ENCODE measurements at places on chromosomes 1 and 21.

- peak; percentile 70 for DNase-seq
Measured at GRCh38 chr1:153946622-153947241, at the start of gene DENND4B. DENND4B (minus strand) TSS chr1:153946718; CDS start chr1:153944374, 2,344 bp downstream.

DNA sequence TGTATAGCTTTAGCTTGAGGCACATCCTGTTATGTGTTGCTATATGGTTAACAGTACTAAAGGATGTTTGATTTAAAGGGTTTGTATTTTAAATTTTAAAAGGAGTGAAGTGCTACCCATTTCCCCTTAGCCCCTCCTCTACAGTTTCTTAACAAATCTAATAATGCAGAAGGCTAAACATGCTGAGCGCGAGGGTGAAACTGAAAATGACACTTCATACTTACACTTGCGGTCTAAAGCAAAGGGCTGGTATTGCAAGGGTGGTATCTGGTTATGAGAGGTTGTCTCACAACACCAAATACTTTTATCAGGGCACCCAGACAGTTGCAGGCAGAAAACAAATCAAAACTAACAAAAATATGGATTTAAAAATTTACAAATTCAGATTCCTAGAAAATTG, 172.3 kb downstream of the SIPA1L2 start:
- DNase-seq = no peak

DNA sequence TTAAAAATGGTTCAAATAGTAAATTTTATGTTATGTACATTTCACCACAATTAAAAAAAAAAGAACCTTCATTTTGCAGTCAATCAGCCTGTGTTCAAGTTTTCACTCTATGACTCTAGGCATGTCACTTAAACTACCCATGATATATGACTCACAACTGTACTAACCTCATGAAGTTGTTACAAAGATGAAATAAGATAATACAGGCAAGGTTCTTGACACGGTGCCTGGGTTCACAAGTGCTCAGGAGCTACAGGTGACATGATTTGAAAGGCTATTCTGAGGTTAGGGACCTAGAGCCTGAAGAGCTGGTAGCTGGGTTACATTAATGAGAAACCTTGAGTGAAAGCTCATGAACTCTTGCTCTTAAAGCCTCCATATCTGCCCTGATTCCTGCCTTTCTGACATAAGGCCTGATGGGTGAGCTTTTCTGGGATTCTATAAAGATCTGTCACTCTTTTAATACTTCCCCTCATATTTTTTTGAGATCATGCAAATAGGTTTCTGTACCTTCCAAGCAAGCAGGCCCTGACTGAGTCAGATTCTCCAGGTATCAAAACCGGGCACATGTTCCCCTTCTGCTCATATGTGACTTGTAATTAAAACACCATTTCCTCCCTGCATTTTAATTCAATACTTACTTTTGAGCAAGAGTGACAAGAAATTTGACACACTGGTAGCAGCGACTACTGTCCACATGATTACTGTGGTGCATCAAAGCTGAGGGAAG, 34.0 kb downstream of the PCSK9 start:
- no peak for DNase-seq

- DNase-seq = no peak
Measured at GRCh38 chr1:235254721-235255120, 73.3 kb downstream of the ARID4B start.

GRCh38 chr1:207305489-207305873, 16.0 kb upstream of the CD55 start:
- DNase-seq = no peak

DNA sequence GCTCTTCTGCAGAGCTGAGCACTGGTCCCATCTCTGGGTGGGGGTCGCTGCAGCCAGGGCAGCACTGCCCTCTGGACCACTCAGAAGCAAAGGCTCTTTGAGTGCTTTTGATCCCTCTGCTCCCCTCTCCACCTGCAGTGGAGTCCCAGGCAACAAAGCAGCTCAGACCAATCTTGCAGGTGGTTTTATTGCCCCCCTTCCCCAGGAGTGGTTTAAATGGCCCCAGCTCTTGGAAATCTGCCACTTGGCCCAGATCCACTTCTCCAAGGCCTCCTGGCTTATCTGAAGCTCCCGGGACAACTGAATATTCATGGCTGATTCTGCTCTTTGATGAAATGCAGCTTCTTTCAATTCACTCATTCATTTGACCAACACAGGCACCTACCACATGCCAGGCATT, 2.7 kb downstream of the STUM start:
- DNase-seq = no peak

- DNase-seq = no peak
Measured at GRCh38 chr1:85603086-85603880, 22.7 kb downstream of the CCN1 start.

DNA sequence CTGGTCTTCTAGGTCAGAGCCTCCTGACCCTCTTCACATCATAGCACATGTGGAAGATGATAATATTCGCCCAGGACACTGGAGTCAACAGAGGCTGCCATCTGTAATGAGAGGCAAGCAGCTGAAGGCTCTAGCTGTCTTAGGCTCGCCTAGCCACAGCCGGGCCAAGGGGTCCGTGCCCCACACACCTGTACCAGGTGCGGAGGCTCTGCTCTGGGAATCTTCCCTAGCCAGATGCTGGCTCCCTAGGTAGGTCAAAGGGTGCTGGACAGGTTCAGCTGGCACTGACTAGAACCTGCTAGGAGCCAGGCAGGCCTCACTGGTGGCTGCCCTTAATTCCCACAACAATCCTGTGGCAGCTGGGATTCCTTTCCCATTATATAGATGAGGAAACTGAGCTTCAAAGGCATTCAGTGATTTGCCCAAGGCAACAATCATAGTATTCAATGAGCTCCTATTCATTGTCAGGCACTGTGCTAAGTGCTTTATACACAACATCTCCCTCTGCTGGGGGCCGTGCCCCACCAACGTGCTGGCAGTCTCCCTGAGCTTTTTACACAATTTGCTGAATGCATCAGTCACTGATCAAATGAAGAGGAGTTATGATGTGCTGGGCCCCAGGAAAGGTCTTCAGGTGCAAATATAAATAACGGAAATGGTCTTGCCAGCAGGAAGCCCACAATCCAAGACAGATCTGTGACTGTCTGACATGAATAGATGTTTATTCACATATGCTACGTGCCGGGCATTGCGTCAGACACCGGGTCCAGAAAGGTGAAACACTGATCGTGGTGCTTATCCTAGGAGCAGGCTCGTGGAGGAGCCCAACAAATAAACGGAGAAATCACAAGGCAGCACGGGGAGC, 58.0 kb downstream of the DDX20 start:
- no peak for DNase-seq

GRCh38 chr1:225651872-225652728, 823 bp downstream of the ENAH start:
- no peak for DNase-seq

- no peak for DNase-seq
Measured at GRCh38 chr1:41855713-41856112, 63.0 kb downstream of the HIVEP3 start.

DNA sequence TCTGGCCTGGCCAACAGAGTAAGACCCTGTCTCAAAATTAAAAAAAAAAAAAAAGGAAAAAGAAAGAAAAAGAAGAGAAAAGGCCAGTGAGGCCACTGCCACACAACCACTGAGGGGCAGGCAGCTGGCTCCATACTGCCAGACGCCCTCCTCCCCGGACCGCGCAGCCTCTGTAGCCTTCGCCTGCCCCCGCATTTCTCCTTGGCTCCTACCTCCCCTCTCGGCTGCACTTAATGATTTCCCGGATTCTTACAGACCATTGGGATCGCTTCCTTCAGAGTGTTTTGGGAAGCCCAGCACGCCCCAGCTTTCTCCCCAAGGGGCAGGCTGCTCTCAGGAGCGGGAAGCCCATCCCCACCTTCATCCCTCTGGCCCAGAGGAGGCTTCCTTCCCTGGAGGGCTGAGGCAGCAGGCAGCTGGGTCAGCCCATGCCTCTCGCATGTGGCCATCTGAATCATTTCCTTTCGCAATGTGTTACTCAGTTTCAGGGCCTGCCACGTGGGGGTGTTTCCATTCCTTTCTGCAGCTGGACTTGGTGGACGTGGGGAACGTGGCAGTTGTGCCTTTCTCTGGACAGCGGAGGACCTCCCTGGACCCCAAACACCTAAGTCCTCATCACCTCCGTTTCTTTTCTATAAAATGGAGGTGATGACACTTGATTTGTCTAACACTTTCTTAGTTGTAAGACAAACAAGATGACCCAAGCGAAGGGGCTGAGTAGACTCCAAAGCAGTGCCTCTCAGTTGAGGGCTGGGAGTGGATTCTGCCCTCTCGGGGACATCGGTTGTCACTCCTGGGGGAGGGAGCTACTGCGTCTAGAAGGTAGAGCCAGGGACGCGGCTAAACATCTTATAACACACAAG, 2.3 kb downstream of the SLC2A5 start:
- DNase-seq = no peak

- peak; percentile 10 for DNase-seq
Measured at GRCh38 chr1:39960431-39960958, 5.5 kb downstream of the MFSD2A start.

DNA sequence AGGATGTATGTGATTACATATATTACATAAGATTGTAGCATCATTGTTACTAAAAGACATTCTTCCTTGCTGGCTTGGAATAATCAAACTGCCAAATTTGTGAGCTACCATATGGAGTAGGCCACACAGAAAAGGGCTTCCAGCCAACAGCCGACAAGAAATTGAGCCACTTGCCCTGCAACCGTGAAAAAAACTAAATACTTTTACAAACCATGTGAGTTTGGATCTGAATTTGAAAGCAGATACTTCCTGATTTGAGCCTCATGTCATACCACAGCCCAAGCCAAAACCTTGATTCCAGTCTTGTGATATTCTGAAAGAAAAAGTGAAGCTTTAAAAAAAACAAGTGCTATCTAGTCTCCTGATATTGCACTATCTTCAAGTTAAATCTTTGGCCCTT, 55.6 kb upstream of the PRMT6 start:
- no peak for DNase-seq

GRCh38 chr21:45892156-45892915, 89.2 kb upstream of the COL6A1 start:
- DNase-seq = peak; percentile 15

DNA sequence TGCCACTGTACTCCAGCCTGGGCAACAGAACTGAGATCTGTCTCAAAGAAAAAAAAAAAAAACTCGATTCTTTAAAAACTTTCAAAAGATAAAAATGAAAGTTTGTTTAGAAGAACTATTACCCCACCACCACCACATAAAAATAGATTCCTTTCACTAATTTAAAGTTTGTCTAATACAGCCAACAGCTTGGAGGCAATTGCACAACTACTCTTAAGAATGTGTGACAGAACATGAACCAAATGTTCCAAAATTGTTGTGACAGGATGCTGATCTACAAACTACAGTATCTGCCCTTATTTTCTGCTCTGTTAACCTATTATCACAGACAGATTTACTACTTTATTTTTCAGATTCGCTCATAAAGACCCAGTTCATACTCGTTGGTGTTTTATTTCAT, 5.5 kb upstream of the TGFBR3 start:
- DNase-seq = no peak

DNA sequence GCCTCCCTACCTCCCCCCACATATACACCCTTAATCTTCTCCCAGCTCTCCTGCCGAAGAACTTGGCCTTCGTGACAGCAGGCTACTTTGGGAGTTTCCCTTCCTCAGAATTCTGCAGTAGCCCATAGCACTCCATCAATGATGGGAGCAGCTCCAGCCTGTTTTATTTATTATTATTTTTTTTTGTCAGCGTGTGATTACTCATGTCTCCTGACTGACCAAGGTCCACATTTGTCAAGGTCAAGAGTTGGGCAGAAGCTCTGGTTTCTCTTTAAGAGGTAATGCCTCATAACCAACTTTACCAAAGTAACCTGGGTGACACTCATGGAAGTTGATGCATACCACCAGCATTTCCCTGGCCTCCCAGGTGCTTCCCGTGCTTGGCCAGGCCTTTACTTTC, 125.4 kb downstream of the ZZZ3 start:
- no peak for DNase-seq

GRCh38 chr1:7962014-7962335, 464 bp downstream of the PARK7 start:
- no peak for DNase-seq

DNA sequence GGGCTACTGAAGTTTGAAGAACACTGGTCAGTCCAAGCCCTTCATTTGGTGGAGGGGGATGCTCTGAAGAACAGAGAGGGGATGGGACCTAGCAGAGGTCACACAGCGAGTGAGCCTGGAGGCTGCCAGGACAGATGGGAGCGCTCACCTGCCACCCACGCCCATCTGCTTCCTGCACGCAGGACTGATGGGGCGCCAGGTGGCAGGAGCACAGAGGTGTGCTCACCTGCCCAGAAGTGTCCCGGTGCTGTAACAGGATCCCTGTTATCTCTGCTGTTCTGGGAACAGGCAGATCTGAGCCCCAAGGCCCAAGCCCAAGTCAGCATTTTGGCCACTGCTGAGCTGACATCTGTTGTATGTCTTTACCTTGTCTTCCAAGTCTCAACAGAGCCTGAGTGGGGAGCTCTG, 40.5 kb downstream of the EPHB2 start:
- no peak for DNase-seq

- DNase-seq = no peak
Measured at GRCh38 chr1:234866007-234866866, 256.3 kb upstream of the IRF2BP2 start.

GRCh38 chr1:184036517-184036949, 995 bp downstream of the COLGALT2 start:
- peak; percentile 8 for DNase-seq

DNA sequence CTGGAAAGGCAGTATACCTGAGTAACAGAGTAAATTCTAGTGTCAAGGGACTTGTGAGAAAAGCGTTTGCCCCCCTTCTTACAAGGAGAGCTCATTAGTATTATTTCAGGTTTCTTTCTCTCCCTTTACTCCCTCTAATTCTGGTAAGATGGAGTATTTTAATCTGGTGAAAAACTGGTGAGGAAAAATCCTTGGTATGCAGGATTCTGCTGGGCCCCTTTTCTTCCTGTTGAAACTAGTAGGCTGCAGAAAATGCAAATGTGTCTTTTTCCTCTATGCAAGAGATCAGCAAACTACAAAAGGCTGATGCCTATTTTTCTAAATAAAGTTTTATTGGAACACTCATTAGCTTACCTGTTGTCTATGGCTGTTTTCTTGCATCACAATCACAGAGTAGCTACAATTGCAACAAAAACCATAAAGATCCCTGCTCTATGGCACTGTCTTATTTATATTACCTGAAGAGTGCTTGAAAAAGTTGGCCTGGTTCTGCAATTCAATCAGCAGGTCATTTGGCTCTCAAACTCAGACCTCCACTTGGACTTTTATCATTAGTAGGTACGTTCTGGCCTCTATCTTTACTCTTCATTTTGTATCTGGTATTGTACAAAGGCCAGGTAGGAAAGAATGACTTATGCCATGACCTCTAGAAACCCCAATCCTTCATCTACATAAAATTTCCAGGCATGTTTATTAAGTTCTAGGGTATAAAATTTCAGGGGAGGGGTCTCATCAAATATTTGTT, 109.6 kb downstream of the AKT3 start:
- no peak for DNase-seq

- DNase-seq = no peak
Measured at GRCh38 chr1:216824511-216824910, 101.3 kb upstream of the ESRRG start.

GRCh38 chr21:15293240-15293639, 228.4 kb upstream of the NRIP1 start:
- no peak for DNase-seq

Data from stimulated activated CD4-positive, alpha-beta T cell treated with anti-CD3 and anti-CD28 coated beads, Interleukin-4, amount 100 ng/mL, for 4 hours (primary cell).